NCI-H1048 (cell line): ENCODE measurements at places on chromosomes 3 and 15.

GRCh38 chr3:43465109-43465508, 156.7 kb downstream of the ANO10 start:
- DNase-seq, result no peak

GRCh38 chr15:91980502-91981267, 127.2 kb downstream of the SLCO3A1 start:
- DNase-seq, result no peak

GRCh38 chr15:23642413-23643044, 5.1 kb downstream of the MAGEL2 start:
- DNase-seq, result peak; percentile 18

GRCh38 chr3:15952543-15953175, 154.9 kb upstream of the ANKRD28 start:
- no peak for DNase-seq

- no peak for DNase-seq
Observed at GRCh38 chr3:45950686-45951600, 7.7 kb downstream of the CXCR6 start.

DNA sequence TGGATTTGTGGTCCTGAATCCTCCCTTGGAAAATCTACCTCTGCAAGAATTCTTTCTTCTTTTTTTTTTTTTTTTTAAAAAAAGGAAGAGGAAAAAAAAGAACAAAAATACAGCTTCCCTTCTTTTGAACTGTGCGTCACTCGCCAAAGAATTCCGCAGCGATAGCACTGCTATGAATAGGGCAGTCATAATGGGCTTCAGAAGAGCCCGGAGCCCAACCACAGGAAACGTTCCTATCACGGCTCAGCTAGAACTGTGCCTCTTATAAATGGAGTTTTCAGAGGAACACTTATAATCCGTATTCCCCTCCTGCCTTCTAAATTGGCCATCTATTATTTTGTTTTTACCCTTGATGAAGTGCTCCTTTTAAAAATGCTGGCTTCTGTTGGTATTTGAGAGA, 227.7 kb downstream of the ADAMTS17 start:
- no peak for DNase-seq

DNA sequence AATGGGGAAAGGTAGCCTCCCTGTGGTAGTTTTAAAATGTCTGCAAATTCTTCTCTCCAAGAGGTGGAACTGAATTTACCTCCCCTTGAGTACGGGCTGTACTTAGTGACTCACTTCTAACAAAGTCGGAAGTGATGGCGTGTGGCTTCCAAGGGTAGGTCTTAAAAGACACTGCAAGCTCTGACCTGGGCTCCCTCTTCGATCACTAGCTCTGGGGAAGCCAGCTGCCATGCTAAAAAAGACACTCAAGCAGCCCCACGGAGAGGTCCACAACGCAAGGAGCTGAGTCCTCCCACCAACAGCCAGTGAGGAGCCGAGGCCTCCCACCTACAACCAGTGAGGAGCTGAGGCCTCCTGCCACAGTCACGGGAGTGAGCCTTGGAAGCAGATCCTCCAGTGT, 122.0 kb upstream of the HACD2 start:
- no peak for DNase-seq

DNA sequence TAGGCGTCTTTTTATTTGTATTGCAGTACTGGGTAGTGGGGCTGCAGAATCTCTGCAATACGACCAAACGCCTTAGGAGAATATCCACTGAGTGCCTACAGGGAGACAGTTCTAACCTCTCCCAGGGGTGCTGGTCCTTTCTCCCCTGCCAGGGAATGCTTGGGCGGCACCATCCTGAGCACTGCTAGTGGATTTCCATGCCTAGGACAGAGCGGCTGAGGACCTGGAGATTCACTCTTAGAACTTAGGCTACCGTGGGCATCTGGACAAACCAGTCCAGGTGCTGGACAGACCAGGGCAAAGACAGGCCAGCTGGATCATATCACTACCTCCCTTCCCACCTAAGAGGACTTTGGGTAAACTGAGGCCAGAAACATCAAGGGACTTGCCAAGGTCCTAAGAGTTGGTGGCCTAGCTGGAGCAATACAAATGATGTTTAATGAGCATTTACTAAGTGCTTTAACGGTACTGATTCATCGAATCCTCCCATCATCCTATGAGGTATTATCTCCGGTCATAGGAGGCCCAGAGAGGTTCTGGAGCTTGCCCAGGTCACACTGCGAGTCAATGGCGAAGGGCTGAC, 902 bp downstream of the TMEM44 start:
- no peak for DNase-seq

- no peak for DNase-seq
Observed at GRCh38 chr3:130084436-130084980, 2.9 kb downstream of the ALG1L2 start.

- DNase-seq, result no peak
Observed at GRCh38 chr3:154274348-154274747, 49.9 kb downstream of the DHX36 start.

DNA sequence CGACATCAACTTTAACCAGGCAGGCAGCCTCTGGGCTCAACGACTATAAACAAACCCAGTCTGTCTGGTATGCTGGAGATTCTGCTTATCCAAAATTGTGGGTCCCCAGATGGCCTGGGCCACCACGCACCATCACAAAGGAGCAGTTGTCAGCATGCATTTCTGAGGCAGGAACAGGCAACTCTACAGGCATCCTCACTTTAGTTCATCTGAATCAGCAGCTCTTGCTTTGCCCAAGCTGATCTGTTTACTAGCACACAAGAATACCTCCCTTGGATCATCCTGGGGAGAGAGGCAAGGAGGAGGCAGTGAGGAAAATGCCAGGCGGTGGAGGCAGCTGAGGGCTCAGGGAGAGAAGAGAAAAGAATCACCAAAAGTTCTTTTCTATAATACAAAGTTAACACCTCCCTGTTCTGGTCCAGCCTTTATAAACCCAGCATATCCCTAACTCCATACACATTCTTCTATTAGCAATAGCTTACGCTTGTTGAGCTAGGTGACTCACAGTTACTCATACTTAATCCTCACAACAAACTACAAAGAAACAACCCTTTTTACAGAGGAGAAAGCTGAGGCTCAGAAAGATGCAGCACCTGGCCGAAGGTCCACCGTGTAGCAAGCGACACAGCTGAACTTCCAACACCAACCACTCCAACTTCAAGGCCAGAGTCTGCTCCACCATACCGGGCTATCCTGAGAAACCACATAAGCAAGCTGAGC, 33.6 kb downstream of the ZDHHC3 start:
- no peak for DNase-seq

GRCh38 chr3:186594591-186595113, 18.2 kb upstream of the AHSG start:
- no peak for DNase-seq

DNA sequence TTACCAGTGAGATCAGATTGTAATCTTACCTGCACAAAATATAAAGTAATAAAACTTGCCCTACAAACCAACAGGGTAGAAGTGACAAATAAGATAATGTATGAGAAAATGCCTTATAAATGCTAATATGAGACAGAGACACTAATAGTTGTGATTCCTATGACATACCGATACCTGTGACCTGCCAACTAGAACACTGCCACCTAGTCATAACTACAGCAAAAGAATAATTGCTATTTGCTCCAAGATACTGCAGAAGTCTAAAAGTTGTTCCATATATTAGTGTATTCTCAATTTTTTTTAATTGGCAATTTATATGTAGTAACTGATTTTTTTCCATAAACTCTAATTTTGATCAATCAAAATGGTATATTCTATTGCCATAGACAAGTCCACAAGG, 25.3 kb upstream of the GP5 start:
- DNase-seq, result no peak

GRCh38 chr3:162491952-162492351, 995.3 kb downstream of the OTOL1 start:
- no peak for DNase-seq

DNA sequence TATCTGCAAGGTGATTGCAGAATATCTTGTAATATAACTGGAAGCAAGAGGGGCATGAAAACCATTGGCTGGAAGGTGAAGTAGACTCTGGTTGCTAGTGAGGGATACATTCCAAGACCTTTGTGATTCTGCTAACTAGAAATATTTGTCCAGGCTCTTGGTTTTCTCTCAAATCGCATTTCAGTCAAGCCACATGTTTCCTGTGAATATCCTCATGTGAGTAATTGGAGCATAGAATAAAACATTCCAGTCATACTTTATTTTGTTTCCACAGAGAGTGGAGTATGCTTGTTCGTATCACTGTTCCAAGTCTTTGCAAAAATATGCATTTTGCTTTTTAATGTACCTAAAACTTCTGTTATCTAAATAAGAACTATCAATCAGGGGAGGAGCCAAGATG, 850.0 kb downstream of the EPHA3 start:
- DNase-seq, result no peak

DNA sequence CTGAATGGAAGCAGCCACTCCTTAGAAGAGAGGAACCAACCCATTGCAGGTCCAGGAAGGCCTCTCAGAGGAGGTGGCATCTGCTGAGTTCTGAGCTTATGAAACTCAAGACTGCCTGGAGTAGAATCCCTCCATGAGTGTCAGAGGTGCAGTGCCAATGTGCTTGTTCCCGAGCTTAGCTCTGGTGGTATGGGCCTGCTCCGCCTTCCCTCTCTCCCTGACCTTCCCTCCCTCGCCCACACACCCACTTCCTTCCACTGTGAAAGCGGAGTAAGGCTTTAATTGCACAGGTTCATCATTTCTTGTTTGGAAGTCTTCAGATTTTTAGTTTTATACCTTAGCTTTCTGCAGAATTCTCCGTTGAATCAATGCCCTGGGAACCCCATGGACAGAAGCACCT, 208.0 kb upstream of the BHLHE40 start:
- DNase-seq, result no peak

DNA sequence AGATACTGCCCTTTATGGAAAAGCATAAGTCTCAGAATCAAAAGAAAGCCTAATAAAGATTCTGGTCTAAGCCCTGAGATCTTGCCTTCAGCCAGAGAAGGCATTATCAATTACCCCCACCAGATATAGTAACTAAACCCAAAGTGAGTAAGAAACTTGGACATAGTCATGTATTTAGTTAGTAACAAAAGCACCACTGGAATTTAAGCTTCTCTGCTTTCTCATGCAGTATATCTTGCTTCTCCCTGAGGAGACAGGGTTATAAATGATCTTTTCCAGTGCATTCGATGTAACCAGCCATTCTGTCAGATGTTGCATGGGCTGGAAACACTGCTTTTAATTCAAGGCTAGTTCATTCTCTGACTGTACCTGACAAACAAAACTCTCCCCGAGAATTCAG, 946.7 kb downstream of the NAALADL2 start:
- DNase-seq, result no peak

GRCh38 chr15:62456011-62456920, 291.2 kb upstream of the C2CD4B start:
- no peak for DNase-seq

- DNase-seq, result no peak
Observed at GRCh38 chr3:150409512-150410310, 1.6 kb downstream of the TSC22D2 start.

DNA sequence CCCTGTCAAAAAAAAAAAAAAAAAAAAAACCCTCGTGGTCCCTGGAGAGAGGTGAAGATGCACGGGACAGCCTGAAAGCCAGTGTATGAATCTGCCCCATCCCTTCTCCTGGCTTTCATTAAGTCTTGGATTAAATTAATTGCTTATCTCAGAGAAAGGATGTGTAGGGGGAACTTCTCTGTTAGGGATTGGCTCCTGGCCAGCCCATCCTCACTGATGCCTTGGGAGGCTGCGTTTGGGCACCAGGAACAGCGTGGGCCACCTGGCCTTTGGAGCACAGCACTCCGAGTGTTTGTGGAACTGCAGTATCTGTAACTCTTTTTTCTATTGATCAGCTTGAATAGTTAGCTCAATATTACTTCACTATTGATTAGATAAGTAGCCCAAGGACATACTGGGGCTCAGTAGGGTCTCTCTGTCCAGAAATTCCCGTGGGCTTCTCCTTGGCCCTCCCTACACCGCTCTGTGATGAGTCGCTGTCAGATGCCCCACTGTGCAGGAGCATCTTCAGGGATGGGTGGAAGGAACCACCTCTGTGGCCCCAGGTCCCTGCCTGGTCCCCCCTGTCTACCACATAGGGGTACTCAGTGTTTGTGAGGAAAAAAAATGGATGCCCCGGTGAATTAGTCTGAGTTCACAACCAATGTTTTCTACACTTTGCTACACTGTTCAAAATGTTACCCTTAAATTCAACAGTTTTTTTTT, 2.0 kb downstream of the PXYLP1 start:
- no peak for DNase-seq

DNA sequence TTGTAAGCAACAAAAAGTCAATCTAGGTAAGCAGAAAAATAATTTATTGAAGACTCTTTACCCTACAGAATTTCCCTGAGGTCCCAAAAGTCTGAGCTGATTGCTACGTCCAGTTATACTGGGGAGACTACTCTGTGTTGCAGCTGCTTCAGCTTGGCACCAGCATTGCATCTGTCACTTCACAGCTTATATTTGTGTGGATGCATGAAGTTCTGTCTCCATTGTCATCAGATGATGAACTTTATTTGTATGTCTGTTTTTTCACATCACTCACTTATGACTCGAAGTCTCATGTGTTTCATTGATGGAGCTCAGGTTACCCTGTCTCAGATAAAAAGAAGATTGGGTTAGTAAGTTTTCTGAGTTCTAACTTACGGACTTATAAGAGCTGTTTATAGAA, 75.3 kb upstream of the LRRFIP2 start:
- no peak for DNase-seq

DNA sequence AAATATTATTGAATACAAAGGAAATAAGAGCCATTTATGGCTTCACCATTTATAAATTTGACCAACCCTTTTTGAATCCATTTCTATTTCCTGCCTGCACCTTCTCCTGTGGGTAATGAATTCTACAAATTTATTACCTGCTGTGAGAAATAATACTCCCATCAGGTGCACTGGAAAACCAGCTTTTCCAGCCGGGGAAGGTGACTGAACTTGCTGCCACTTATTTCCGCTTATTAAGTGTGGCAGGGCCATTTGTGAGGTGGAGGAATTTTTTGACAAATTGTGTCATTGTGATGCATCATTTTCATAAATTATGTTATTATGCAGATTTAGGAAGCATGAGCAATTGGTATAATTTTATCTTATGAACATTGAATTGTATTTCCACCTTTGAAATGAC, 151.1 kb downstream of the SQOR start:
- no peak for DNase-seq

- DNase-seq, result no peak
Observed at GRCh38 chr3:122661633-122662032, 19.0 kb upstream of the PARP14 start.

DNA sequence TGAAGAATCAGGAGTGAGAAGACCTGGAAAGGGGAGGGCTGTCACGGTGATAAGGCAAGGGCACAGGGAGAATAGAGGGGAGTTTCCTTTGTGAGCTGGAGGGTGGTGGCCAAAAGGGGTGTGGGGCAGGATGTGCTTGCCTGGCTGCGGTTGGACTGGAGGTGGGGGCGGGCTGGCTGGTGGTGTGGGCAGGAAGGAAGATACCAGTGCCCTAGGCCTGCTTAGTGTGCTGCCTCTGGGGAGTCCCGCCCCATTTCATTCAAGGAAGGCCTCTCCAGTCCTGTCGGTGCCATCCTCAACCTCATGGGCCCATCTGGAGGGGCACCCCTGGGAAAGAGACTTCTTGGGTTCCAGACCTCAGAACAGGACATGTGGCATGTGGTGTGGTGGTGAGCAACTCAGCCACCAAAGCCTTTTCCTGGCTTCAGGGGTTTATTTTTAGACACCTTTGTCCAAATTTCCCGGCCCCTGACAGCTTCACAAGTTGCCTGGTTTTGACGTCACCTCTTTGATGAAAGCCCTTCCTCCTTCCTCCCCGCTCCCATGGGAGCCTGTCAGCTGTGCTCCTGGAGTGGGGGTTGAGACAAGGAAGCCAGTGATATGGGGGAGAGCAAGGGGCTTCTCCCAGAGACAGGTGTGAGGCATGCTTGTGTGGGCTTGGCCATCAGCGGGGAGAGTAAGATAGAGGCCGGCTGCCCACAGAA, 15.6 kb downstream of the TEX264 start:
- no peak for DNase-seq
